Thoracic aorta (tissue), 2 donors: ENCODE measurements at places on chromosomes 5 and 9. TPM values are rescaled to one million over a fixed set of nuclear protein-coding genes. Genes with fewer than 3 reads are reported as not detected.
A peak's percentile ranks its signal among the peaks of the same experiment; 100 is the strongest.

Gene IFNB1
- not detected for total RNA-seq

Gene TTC23L
- total RNA-seq: not detected

Gene OR1Q1
- total RNA-seq: not detected

Gene ARSI
- 0.41 TPM for total RNA-seq

Gene ARL14EPL
- not detected for total RNA-seq

Gene C5orf52
- not detected for total RNA-seq

Gene SYNPO
- 226 TPM for total RNA-seq

Gene GPR151
- total RNA-seq: not detected

Gene AMBP
- total RNA-seq: not detected

Gene NDUFS6
- 26.5 TPM for total RNA-seq

Gene NR6A1
- total RNA-seq: 4.6 TPM

Gene ECSCR
- total RNA-seq: 35.6 TPM

DNA sequence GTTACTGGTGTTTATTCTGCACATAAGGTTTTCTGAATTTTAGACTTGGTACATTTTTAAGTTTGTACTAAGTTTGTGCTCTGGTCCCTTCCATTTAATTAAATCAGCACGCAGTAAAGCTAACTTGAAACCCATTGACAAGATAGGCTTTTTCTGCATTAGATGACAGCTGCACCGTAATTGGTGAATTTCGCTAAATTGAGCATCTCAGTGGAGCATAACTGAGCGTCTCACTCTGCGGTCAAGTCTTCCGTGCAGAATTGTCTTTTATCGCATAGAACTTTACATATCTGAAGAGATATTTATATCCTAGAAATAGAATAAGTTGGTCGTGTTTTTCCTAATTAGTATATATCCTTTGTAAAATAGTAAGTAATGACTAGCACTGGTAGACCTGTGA is 4.1 kb downstream of the SUB1 start:
- DNase-seq: no peak
- no peak overlapping the region for H3K27ac ChIP-seq

- no peak overlapping the region for H3K4me3 ChIP-seq
- peak overlapping the region; percentile 82 for H3K27ac ChIP-seq
- DNase-seq: no peak
- H3K36me3 ChIP-seq: no peaks in the 10 kb centered on the region
- H3K27me3 ChIP-seq: no peaks in the 10 kb centered on the region
- peaks cover 46% of the 10 kb centered on the region for H3K4me1 ChIP-seq
Observed at GRCh38 chr5:61449804-61450492, 117.9 kb downstream of the ZSWIM6 start.

DNA sequence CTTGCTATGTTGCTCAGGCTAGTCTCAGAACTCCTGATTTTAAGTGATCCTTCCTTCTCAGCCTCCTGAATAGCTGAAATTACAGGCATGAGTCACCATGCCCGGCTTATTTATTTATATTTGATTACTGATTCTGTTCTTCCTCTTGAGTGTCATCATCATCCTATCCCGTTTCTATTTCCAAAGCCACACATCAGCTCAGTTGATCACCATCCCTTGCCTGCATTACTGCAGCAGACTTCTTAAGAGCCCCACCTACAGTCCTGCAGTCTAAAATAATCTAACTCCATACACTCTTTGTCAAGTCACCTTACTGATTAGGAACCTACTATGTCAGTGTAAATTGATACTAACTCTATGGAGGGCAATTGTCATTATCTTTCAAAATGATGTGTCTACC is 138.9 kb upstream of the RAI14 start:
- peaks cover 39% of the 10 kb centered on the region for H3K4me1 ChIP-seq
- H3K36me3 ChIP-seq: no peaks in the 10 kb centered on the region

- no peak overlapping the region for H3K4me3 ChIP-seq
- no peak for DNase-seq
- H3K36me3 ChIP-seq: peaks cover 72% of the 10 kb centered on the region
- no peaks in the 10 kb centered on the region for H3K4me1 ChIP-seq
Observed at GRCh38 chr9:104820336-104820735, 56.4 kb downstream of the NIPSNAP3B start.

DNA sequence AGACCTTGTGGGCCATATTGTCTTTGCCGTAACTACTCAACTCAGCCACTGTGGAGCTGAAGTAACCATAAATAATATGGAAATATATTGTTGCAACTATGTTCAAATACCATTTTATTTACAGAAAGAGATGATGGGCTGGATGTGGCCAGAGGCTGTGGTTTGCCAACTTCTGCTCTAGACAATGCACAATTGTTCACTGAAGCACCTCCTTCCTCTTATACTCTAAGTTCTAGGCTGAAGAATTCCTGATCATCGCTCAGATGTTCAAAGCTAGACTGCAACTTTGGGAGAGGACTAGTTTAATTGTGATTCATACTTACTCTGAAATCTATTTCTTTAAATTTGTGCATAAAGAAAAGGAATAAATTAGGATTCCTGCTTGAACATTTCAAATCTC is 245.0 kb downstream of the TAF11L14 start:
- no peaks in the 10 kb centered on the region for H3K36me3 ChIP-seq
- DNase-seq: no peak
- H3K4me1 ChIP-seq: no peaks in the 10 kb centered on the region
- H3K27me3 ChIP-seq: no peaks in the 10 kb centered on the region

GRCh38 chr9:133147412-133148198 is 16.1 kb downstream of the GBGT1 start:
- peak overlapping the region; percentile 73 for H3K27ac ChIP-seq
- peak overlapping the region; percentile 88 for H3K4me3 ChIP-seq
- no peaks in the 10 kb centered on the region for H3K36me3 ChIP-seq
- H3K4me1 ChIP-seq: peaks cover 34% of the 10 kb centered on the region
- H3K27me3 ChIP-seq: no peaks in the 10 kb centered on the region

GRCh38 chr9:27377811-27378456 is 81.0 kb upstream of the EQTN start:
- no peaks in the 10 kb centered on the region for H3K4me1 ChIP-seq
- no peaks in the 10 kb centered on the region for H3K27me3 ChIP-seq
- H3K4me3 ChIP-seq: no peak overlapping the region
- no peaks in the 10 kb centered on the region for H3K36me3 ChIP-seq
- DNase-seq: no peak
- no peak overlapping the region for H3K27ac ChIP-seq

DNA sequence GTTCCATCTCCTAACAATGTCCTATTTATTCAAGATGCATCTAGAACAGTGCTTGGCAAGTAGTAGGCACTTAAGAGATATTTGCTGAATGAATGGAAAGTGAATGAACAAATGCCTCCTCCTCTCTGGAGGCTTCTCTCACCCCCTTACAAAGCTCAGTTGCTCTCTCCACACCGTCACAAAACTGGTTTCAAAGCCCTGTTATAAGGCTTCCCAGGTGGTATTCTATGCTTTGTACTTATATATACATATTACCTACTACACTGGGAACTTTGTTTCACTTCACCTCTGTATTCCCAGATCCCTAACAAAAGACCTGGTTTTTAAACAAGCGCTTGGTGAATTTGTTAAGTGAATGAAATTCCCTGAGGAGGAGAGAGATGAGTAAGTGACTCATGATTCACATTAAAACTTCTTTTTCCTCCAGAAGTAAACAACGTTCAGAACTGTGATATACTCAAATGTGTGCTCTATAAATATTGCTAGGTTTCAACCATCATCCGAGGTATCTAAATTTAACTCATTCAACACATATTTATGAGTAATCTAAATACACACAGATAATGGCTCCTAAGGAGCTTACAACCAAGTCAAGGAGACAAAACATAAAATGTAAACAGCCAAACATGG is 36.0 kb downstream of the DENND1A start:
- no peaks in the 10 kb centered on the region for H3K4me1 ChIP-seq
- no peak overlapping the region for H3K27ac ChIP-seq
- no peak overlapping the region for H3K4me3 ChIP-seq
- no peak for DNase-seq
- no peaks in the 10 kb centered on the region for H3K27me3 ChIP-seq

GRCh38 chr5:128422612-128423011 is 115.4 kb downstream of the FBN2 start:
- no peak overlapping the region for H3K4me3 ChIP-seq
- no peak for DNase-seq
- no peaks in the 10 kb centered on the region for H3K27me3 ChIP-seq
- H3K36me3 ChIP-seq: peaks cover 3% of the 10 kb centered on the region
- no peak overlapping the region for H3K27ac ChIP-seq

- H3K4me3 ChIP-seq: no peak overlapping the region
- H3K27me3 ChIP-seq: no peaks in the 10 kb centered on the region
Observed at GRCh38 chr5:134451936-134452505, 40.3 kb upstream of the CDKN2AIPNL start.

DNA sequence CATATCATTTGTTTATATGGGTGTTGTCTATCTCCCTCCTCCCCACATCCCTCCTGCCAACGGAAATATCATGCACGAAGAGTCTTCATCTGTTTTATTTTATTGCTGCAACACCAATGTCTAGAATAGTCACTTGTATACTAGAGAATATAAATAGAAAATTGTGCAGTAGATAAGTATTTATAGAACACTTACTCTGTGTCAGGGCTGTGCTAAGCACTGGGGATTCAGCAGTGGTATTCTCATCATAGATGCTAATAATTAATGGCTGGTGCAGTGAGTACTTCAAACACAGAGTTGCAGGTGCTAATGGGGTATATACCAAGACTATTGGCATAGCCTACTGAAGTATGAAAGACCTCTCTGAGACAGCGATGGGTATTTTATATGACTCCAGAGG is 353.5 kb upstream of the CDH6 start:
- no peak overlapping the region for H3K4me3 ChIP-seq
- H3K4me1 ChIP-seq: no peaks in the 10 kb centered on the region
- no peak overlapping the region for H3K27ac ChIP-seq
- no peaks in the 10 kb centered on the region for H3K27me3 ChIP-seq
- no peak for DNase-seq

DNA sequence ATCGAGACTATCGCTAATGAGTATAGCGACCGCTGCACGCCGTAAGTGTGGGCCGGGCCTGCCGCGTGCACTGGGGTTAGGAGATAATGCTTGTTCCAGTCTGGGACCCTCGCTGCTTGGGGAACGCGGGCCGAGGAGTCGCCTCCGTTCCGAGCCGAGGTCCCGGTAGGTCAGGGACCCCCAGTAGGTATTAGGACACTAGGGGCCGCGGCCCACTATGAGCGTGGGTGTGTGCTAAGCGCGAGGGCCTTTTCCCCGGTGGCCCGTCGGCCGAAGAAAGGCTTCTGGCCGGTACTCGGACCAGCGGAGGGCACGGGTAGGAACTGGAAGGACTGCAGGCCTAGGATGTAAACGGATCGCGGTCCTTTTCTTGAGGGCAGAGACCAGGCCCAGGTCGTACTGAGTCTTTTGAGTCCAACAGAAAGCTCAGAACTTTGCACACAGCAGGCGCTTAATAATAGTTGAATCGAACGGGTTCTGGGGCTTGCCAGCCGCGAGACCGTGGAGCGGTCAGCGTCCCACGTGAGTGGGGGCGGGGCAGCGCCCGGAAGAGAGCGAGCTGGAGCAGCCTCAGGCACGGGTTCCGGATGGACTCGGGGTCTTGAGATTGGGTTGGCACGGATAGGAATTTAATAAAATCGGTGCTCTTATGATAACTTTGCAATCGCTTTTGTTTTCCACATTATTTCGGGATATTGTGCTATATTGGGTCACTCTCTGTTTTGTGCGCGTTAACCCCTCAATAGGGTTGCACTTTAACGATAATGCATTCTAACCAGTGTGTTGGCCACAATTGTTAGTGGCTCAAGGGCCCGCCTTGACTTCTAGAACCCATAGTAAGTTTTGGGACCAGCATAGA is 733 bp downstream of the HSPA4 start:
- no peaks in the 10 kb centered on the region for H3K36me3 ChIP-seq
- H3K27ac ChIP-seq: peak overlapping the region; percentile 99
- peak overlapping the region; percentile 90 for H3K4me3 ChIP-seq
- H3K27me3 ChIP-seq: no peaks in the 10 kb centered on the region
- H3K4me1 ChIP-seq: peaks cover 64% of the 10 kb centered on the region

DNA sequence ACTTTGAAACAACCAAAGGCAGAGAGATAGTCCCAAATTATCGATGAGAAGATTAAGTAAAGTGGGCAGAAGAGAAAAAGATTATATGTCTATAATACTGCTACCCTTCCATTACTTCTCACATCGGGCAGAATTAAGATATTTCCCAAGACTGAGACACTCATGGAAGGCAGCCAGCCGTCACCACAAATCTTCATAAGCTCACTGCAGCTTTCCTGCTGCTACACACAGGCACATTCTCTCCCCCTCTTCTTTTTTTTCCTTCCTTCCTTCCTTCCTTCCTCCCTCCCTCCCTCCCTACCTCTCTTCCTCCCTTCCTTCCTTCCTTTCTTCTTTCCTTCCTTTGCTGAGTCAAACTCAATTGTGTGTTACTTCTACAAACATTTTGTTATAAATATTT is 58.7 kb upstream of the SPATA31C2 start:
- H3K27ac ChIP-seq: no peak overlapping the region
- no peaks in the 10 kb centered on the region for H3K36me3 ChIP-seq
- no peaks in the 10 kb centered on the region for H3K27me3 ChIP-seq
- no peak overlapping the region for H3K4me3 ChIP-seq
- DNase-seq: no peak

DNA sequence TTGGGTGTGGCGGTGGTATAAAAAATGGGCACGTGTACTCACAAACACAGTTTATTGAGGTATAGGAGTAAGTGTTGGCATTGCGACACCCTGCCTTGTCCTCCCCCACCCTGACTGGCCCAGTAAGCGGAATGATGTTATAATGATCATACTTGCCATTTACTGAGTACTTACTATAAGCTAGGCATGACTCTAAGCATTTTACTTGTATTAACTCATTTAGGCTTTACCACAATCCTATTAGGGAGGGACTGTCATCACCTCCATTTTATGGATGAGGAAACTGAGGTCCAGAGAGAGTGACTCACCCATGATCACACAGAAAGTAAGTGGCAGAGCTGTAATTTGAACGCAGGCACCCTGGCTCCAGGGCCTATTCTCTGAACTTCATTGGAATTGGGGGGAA is 2.3 kb downstream of the SMIM3 start:
- no peak for DNase-seq
- H3K36me3 ChIP-seq: no peaks in the 10 kb centered on the region
- peak overlapping the region; percentile 98 for H3K27ac ChIP-seq
- peak overlapping the region; percentile 89 for H3K4me3 ChIP-seq
- peaks cover 65% of the 10 kb centered on the region for H3K4me1 ChIP-seq

DNA sequence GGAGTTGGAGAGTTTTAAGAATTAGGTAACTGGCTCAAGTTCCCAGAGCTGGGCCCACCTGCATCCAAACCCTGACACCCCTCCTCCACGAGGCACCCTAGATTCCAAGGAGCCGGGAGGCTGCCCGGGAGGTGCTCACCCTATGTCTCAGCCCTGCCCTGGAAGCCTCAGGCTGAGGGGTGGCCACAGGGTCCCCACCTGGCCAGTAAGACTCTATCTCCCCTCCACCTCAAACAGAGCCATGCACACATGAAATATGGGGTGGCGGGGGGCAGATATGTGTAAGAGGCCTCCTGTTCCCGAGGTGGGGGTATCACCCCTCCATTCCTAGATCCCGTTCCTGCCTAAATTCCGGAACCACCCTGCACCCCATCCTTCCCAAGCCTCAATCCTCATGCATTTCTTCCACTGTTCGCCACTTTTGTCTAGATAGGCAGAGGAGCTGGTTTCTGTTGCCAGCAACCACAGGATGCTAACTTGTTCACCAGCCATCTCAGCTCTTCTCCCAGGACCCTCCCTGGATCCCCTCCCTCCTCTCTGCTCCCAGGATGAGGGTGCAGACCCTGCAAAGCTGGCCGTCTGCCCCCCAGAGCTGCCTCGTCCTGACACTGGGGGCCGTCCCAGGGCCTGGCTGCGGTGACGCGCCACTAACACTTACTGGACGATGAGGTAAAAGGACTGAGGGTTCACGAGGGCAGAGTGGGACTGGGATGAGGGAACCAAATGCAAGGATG is 44.1 kb downstream of the COL23A1 start:
- no peak overlapping the region for H3K27ac ChIP-seq
- no peaks in the 10 kb centered on the region for H3K27me3 ChIP-seq
- H3K4me1 ChIP-seq: peaks cover 6% of the 10 kb centered on the region
- H3K4me3 ChIP-seq: no peak overlapping the region
- no peak for DNase-seq
